ENCODE measurements at places on chromosomes 16 and 17.

- DNase-seq: no peak
Measured at GRCh38 chr16:54937671-54938211, 7.1 kb downstream of the IRX5 start.

DNA sequence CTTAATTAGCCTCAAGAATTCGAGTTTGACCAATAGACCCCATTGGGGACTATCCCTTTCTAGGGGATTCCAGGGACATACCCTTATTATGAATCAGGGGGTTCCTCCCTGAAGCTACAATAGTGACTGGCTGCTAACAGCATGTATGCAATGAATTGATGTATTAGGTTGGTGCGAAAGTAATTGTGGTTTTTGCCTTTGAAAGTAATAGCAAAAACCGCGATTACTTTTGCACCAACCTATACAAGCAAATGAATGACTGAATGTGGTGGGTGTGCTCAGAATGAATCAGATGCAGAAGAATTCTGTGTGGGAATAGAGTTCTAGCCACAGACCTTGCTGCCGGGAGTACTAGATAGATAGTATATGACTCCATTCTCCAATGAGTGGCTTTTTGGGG, 76.7 kb downstream of the HLF start:
- DNase-seq: no peak

DNA sequence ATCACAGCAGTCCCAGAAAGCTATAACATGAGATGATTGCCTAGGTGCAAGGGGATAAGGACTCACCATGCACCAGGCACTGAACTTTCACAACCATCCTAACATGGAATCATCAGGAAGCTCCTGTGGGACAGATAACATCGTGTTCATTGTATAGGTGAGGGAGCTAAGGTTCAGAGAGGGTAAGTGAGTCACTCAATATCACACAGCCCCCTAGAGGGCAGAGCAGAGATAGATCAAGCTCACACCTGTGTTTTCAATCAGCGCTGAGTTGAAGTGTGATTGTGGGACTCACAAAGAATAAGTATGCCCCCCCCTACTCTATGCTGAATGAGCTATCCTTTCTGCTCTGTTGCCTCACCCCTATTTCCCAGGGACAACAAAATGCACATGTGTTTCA, 377.7 kb upstream of the ERCC4 start:
- DNase-seq: no peak

DNA sequence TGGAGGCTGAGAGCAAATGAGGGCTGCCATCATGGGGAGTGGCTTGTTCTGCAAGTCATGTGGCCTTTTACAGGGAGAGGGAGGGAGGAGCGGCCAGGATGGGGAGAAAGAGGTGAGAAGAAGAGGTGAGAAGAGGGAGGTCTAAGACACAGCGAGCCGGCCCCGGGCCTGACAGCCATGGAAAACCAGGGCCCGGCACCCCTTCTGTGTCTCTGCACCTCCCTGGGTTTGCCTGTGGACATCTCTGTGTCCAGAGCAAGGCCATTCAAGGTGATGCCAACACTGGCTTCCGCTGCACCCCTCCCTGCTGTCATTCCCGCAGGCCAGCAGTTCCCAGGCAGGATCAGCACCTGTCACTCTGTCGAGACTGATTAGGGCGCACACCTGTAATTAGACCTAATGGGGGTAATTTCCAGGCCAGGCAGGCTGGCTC, 75.6 kb downstream of the MGAT5B start:
- DNase-seq: no peak

GRCh38 chr16:8614435-8615029, 7.0 kb upstream of the METTL22 start:
- DNase-seq: no peak

GRCh38 chr16:66344533-66345145, 21.9 kb upstream of the CDH5 start:
- DNase-seq: no peak

Data from SK-N-SH (cell line).